ENCODE measurements at places on chromosomes 3 and 15. TPM values are rescaled to one million over a fixed set of nuclear protein-coding genes. Genes with fewer than 3 reads are reported as not detected.

DNA sequence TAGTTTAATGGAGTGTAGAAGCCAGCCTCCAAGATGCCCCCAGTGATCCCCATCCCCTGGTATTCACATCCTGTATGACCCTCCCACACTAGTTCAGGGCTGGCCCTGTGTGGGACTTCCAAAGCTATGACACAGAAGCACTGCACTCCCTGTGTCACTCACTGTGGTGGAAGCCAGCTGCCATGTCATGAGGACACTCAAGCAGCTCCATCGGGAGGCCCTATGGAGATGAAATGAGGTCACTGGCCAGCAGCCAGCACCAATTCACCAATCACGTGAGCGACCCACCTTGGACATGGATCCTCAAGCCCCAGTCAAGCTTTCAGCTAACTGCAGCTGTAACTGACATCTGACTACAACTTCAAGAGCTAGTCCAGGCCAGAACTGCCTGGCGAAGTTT, 3.9 kb upstream of the ACAN start:
- DNase-seq = no peak

DNA sequence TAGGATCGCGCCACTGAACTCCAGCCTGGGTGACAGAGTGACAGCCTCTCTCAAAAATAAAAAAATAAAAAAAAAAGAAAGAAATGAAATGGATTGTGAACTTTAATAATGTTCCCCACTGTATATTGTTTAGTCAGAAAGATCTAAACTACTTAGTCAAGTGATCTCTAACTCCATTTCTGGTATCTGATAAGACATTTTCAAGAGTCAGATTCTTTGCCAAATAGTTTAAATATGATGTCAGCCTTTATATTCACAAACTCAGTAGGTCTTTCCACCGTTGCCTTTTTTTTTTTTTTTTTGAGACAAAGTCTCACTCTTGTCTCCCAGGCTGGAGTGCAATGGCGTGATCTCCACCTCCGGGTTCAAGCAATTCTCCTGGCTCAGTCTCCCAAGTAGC, 29.0 kb upstream of the OSBPL11 start:
- no peak for DNase-seq

DNA sequence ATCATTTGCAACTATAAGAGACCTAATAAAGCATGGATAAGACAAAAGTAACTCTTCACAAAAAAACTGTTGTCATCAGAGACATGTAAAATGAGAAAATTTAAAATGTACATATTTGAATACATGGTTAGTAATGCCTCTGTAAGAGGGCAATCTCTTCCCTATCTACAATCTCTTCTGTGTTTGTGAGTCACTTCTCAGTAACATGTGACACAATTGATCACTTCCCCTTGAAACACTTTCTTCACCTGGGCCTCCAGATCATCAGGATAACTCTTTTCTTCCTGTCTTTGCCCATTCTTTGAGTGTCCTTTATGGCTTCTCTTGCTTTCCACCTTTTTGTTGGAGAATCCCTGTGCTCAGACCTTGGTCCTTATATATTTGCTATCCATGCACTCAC, 50.4 kb downstream of the TFDP2 start:
- DNase-seq = no peak

FANCD2OS gene
- polyA plus RNA-seq = not detected

PP2D1 gene
- polyA plus RNA-seq = 0.26 TPM

GRCh38 chr3:180720012-180720411, 40.7 kb upstream of the CCDC39 start:
- no peak for DNase-seq

DNA sequence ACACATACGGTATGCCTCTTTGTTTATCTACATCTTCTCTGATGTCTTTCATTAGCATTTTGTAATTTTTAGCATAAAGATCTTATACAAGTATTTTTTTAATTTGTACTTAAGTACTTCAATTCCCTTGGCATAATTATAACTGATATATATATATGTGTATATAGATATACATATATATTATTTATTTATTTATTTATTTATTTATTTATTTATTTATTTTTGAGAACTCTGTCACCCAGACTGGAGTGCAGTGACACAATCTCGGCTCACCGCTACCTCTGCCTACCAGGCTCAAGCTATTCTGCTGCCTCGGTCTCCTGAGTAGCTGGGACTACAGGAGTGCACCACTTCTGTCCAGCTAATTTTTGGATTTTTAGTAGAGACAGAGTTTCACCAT, 382.7 kb downstream of the EPHA3 start:
- DNase-seq = no peak

DNA sequence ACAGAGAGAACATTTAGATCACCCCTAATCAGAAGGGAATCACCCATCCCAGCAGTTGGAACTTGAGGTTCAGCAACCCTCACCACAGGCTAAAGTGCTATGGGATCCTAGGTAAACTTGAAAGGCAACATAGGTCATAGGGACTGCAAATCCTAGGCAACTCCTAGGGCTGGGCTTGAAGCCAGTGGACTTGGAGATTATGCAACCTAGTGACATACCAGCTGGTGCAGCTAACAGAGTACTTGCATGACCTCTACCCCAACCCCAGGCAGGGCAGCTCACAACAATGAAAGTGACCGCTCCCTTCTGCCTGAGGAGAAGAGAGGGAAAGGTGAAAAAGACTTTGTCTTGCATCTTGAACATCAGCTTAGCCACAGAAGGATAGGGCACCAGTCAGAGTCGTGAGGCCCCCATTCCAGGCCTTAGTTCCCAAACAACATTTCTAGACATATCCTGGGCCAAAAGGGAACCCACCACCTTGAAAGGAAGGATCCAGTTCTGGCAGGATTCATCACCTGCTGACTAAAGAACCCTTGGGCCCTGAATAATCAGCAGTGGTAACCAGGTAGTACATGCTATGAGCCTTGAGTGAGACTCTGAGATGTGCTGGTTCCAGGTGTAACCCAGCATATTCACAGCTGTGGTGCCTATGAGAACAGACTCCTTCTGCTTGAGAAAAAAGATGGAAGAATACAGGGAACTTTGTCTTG, 37.6 kb upstream of the FBN1 start:
- DNase-seq = no peak

DNA sequence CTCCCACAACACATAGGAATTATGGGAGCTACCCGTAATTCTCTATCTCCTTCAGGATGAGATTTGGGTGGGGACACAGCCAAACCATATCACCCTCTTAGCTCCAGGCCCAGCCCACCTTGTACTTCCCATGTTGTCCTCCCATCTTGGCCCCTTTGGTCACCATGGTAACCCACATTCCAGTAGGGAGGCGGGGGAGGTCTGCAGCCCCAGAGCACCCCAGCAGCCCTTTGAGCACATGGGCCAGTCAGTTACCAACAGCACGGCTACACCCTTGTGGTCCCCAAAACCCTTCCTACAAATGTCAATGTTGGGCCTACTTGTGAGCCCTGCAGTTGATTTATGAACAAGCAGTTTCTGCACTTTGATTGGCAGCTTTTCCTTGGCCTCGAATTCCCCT, 84.5 kb downstream of the LRRK1 start:
- no peak for DNase-seq

ARHGAP11A gene
- polyA plus RNA-seq = 33.2 TPM

C2CD4A gene
- 0.35 TPM for polyA plus RNA-seq

- no peak for DNase-seq
Observed at GRCh38 chr3:24476871-24477656, 17.6 kb downstream of the THRB start.

TLR9 gene
- not detected for polyA plus RNA-seq

C3orf85 gene
- polyA plus RNA-seq = 16.6 TPM

- DNase-seq = no peak
Observed at GRCh38 chr3:128337305-128337704, 129.4 kb downstream of the DNAJB8 start.

USP13 gene
- 14.1 TPM for polyA plus RNA-seq

DNA sequence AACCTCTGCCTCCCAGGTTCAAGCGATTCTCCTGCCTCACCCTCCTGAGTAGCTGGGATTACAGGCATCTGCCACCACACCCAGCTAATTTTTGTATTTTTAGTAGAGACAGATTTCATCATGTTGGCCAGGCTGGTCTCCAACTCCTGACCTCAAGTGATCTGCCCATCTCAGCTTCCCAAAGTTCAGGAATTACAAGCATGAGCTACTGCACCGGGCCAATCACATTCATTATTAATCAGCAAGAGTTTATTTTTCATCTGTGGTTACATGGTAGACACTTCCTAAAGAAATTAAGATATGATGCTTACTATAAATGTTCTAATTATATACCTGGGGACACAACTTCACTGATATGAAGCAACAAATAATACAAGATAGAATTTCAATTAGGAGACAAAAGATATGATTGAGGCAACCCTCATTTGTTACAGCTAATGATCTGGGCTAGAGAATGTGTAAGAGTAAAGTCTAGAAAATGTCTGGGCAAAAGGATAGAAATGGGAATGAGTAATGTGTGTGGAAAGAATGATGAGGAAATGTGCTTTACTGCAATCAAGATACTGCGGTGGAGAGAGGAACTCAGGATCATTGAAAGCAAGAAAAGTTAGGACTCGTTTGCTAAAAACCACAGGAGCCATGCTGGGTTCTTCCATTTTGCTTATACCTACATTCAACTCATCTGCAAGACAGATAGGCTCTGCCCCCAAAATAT, 366.8 kb downstream of the ZIC1 start:
- DNase-seq = no peak

DPPA2 gene
- 1.4 TPM for polyA plus RNA-seq

DNA sequence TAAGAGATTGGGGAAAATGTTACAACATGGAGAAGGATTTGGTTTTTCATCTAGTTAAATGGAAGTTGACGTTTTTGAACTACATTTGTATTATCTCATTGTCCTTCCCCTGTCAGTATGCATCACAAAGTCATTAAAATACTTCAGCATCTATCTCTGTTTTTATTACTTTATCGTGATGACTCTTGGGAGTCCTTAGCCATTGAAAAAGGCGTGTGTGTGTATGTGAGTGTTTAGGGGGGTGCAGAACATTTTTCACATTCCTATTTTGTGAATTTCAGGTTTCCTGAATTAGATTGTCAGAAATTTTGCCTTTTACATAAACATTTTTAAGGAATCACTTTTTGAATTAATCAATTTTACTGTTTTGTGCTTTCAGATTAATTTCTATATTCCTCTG, 360.6 kb upstream of the SGO1 start:
- DNase-seq = no peak

C3orf62 gene
- 10.0 TPM for polyA plus RNA-seq

TRIM42 gene
- not detected for polyA plus RNA-seq

- no peak for DNase-seq
Observed at GRCh38 chr15:101149864-101150722, 101.8 kb downstream of the CHSY1 start.

ISLR gene
- 54.6 TPM for polyA plus RNA-seq

DNA sequence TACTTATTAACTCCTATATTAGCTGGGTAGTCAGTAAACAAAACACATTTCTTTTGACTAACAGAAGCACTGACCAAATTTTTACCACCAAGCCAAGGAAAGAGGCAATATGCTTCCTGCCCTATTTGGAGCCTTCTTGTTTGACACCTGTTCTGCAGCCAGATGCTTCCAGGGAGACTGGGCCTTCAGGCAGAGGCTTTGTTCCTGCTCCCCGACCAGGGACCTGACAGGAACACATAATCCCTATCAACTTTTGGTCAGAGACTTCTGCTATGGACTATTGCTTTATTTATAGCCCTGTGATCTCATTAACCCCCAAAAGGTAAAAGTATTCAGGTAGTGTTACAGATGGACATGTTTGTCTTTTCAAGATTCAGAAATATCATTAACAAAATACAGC, 541.3 kb downstream of the NTRK3 start:
- DNase-seq = no peak

DNA sequence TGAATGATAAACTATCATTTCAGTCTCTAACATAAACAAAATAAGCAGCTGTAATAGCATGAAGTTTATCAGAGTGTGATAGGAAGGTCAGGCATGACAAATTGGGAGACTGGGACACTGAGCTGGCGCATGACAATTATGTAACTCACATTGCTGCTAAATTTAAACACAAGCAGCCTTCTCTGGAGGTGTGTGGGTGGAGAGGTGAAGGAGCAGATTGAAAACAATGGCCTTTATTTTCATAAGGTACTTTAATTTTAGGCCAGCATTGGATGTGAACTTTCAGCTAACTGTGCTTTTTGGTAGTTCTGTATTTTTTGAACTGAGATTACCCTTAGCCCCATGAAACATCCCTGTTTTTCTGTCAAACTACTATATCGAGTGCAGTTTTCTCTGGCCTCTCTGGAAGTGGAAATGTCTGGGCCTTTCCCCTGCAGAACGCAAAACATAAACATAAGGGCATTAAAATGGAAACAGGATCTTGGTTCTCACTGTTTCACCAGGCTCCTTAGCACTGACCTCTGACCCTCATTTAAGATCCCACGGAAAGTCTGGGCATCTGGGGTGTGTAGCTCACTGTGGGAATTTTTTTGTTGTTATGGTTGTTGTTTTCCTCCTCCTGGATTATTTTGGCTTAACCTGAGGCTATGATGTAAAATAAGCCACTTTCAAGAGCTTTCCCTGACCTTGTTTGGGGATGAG, 160.1 kb upstream of the DPH6 start:
- DNase-seq = no peak

CHRNA7 gene
- 10.3 TPM for polyA plus RNA-seq

AP3B2 gene
- polyA plus RNA-seq = 2.1 TPM

- no peak for DNase-seq
Observed at GRCh38 chr15:29670998-29671981, 151.0 kb downstream of the TJP1 start.

PRICKLE2 gene
- polyA plus RNA-seq = 19.0 TPM

ZNF592 gene
- polyA plus RNA-seq = 28.4 TPM

DNA sequence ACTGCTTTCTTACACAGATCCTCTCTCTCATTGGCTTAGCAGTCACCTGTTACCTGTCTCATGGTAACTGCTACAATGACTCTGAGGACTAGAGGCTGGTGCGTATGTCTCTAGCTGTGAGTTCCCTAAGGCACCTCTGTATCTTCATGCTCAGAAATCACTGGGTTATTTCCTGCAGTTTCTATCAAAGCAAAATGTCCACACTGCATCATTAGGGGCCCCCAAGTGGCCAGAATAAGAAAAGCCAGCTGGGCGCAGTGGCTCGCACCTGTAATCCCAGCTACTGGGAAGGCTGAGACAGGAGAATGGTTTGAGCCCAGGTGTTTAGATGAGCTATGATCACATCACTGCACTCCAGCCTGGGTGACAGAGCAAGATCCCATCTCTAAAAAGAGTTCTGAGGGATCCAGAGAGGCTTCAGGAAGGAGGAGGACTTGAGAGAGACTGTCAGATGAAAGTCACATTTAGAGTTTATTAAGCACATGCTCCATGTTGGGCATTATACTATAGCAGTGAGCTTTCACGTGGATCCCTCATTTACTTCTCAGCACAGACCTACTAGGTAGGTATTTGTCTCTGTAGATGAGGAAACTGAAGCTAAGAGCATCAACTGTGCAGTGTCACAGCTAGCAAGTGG, 2.3 kb upstream of the VPS18 start:
- DNase-seq = no peak

GRCh38 chr3:128311441-128311844, 155.2 kb downstream of the DNAJB8 start:
- no peak for DNase-seq

GRCh38 chr3:81452418-81452817, 309.0 kb downstream of the GBE1 start:
- DNase-seq = peak; percentile 10

GRCh38 chr3:38149708-38150107, 11.2 kb downstream of the MYD88 start:
- DNase-seq = no peak

CCR8 gene
- polyA plus RNA-seq = not detected

ST8SIA2 gene
- 4.2 TPM for polyA plus RNA-seq
